ENCODE measurements at places on chromosomes 4 and X.

- DNase-seq: no peak
Observed at GRCh38 chrX:19334945-19335626, 8.6 kb upstream of the PDHA1 start.

DNA sequence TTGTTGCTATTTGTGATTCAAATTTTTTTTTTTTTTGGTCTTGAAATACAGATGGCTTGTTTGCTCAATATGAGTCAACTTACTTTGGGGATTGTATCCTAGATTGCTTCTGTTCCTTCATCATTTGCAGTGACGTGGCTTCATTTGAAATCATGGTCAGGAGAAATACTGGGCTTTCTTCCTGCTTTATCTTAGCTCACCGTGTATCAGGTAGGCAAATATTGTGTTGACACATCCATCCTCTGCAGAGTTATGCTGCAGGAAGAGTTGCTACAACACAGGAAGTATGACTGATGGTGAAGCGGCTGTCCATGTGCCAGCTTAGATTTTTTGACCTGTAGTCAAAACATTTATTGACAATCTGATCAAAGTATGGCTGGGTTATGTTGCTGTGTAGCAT, 232.2 kb downstream of the C4orf33 start:
- no peak for DNase-seq

GRCh38 chrX:107710617-107711391, 64.8 kb downstream of the TSC22D3 start:
- DNase-seq: peak; percentile 82

DNA sequence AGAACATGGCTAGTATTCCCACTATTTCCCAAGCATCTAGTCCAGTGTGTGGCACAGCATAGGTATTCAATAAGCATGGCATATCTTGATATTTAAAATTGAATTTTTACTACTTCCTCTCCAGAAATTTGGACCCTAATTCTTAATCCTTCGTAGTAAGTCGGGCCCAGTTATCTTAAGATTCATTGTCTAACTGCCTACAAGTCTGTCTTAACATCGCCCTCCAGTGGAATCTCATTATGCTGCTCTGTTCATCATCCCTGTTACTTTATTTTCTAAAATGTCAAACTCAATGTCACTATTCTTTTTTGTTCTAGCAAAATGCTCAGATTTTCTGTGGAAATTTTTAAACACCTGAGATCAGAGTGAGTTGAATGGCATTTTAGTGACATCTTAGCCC, 606.2 kb downstream of the KLHL13 start:
- no peak for DNase-seq

DNA sequence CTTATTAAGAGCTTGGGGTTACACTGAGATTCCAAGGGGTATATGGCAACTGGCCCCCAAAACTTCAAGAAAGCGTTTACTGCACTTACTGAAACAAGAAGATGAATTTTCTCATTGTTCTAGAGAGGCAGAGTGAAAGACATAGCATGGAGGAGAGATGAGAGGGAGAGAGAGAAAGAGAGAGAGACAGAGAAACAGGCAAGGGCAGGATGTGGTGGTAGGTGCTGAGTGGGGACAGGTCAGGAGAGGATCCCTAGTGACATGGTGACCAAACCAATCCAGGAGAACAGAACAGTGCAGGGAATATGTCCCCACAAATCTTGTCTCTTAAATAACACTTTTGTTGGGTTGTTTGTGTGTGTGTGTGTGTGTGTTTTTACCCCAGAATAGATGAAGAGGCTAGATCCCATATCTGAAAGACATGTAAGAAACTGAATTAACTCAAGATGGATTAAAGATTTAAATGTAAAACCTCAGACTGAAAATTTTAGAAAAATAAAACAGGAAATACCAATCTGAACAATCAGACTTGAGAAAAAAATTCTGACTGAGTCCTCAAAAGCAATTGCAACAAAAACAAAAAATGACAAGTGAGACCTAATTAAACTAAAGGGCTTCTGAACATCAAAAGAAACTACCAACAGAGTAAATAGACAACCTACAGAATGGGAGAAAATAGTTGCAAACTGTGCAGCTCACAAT, 202.2 kb downstream of the QDPR start:
- DNase-seq: no peak

DNA sequence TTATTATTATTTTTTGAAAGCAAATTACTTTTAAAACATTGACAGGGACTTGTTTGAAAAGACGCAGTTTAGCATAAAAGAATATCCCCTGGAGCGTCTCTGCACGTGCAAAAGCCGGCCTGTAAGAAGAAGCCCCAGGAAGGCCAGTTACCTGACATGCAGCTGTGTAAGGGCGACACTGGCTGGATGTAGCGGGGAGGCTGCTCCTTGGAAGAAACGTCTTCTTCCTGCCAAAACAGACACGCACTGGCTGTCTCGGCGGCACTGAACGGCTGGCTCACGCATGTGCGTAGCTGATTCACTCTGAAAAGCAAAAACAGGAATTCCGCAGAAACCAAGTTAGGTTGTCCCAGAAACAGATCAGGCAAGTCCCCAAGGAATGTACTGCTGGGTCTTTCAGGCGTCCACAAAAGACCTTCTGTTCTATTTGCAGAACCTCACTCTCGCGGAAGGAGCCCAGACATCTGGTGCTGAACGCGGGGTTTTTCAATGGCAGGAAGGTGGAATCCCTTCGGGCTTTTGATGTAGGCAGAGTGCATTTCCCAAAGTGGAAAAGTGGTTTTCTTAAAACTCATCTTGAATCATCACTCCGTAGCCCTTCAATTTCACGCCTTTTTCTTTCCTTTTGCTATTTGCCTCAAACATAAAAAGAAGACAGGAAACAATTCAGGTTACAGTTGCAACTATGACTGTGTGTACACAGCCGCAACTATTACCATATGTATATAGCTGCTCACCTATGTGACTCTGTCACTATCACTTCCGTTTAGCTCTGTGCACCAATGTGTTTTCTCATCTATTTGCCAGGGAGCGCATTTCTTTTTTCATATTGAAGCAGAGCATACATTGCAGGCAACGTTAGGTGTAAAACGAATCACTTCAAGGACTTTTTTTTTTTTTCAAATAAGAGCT, 38.1 kb upstream of the ARSH start:
- DNase-seq: no peak

- no peak for DNase-seq
Observed at GRCh38 chrX:150198776-150199175, 164.3 kb upstream of the MAMLD1 start.

DNA sequence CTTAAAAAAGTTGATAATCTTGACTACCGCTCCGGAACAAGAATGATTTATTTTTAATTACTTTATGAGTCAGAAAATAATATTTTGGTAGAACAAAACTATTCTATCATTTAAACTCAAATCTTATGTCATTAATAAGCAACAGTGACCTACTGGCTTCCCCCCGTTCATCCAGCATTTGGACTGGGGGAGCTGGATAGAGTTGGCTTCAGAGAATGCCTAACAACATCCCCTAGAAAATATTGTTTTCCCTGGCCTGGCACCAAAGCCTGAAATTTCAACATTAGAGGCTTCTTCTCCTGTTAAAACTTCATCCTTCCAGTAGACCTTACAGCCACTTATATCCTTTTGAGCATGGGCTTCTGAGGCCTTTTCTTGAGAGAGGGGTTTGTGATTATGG, 55.7 kb upstream of the PDLIM3 start:
- DNase-seq: no peak

- DNase-seq: peak; percentile 39
Observed at GRCh38 chrX:132023896-132024386, 839 bp downstream of the STK26 start.

DNA sequence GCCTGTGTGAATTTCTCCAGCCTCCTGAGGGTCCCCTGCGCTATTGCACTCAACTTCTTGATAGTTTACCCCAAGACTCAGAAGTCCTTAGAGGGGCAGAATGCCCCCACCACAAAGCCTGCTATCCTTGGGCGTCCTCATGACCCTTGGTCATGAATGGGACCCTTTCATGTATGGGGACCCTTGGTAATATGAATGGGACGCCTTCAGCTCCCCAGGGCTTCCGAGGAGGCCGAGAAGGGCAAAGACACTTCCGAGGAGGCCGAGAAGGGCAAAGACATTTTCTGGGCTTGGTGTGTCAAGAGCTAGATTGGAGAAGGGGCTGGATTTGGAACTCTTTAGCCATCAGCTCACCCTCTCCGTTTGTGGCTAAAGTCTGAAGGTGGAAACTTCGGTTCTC, 8.6 kb downstream of the SHOX start:
- DNase-seq: no peak

GRCh38 chr4:102116121-102116520, 229.2 kb downstream of the SLC39A8 start:
- no peak for DNase-seq

DNA sequence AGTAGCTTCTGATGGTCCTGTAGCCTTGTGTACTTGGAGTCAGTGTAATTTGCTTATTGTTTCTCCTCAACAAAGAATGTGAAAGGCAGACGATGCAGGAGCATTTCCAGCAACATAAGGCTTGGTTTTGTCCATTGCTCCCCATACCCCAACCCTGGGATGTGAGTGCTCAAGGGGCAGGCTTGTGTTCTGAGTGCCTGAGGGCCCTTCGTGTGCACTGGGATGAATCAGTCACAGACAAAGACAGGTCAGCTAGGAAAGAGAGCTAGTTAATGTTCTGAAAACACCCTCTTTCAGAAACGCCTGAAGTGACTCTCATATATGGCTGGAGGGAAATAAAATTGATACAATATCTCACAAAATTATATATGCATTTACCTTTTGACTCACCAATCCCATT, 59.1 kb downstream of the PRPS1 start:
- no peak for DNase-seq

- DNase-seq: no peak
Observed at GRCh38 chrX:91435395-91435794, 756 bp downstream of the PABPC5 start.

DNA sequence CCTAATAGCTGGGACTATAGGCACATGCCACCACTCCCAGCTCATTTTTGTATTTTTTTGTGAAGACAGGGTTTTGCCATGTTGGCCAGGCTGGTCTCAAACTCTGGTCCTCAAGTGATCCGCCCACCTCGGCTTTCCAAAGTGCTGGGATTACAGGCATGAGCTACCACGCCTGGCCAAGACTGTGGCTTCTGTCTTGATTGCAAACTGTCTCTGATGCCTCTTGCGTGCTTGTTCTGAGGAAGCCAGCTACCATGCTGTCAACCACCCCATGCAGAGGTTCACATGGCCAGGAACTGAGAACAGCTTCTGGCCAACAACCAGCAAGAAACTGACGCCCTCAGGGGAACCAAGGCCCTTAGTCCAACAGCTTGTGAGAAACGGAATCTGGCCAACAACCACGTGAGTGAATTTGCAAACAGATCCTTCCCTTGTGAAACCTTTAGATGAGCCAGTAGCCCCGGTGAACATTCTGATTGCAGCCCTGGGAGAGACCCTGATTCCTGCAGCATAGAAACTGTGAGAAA, 71.2 kb downstream of the SUPT20HL2 start:
- DNase-seq: no peak

DNA sequence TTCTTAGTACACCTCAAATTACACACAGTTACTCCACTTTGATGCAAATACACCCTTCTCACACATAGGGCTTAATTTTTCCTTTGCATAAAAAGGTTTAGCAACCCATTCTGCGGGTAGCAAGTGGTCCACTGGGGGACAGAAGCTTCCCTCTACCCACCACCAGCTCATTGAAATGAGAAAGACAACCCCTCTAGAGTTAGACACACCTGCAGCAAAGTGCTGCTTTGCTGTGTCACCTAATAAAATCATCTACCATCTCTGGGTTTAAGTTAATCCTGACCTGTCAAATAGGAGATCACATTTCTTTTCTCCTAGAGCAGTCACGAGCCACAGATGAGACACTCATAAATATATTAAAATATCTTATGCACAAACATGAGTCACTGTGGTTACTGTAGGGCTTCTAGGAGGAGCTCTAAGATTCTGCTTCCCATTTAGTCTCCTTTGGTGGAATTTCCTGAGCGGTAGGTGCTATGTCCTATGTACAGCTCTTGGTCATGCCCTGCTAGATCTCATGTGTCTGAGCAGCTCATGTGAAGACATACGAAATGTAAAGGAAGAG, 11.9 kb downstream of the BMX start:
- DNase-seq: no peak

DNA sequence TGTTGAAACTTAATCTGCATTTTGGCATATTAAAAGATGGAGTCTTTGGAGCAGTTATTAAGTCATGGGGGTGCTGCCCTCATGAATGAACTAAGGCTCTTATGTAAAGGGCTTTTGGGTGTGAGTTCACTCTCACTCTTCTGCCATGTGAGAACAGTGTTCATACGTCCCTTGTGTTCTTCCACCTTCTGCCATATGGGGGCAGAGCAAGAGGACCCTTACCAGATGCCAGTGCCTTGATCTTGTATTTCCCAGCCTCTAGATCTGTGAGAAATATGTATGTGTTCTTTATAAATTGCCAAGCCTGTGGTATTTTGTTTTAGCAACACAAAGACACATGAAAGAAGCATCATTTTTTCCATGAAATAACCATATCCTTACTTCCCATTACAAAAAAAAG, 213.9 kb downstream of the SPOCK3 start:
- DNase-seq: no peak

GRCh38 chr4:150382028-150382427, 199.9 kb upstream of the MAB21L2 start:
- no peak for DNase-seq

- DNase-seq: no peak
Observed at GRCh38 chrX:55120761-55121358, 32.0 kb downstream of the PAGE2 start.

DNA sequence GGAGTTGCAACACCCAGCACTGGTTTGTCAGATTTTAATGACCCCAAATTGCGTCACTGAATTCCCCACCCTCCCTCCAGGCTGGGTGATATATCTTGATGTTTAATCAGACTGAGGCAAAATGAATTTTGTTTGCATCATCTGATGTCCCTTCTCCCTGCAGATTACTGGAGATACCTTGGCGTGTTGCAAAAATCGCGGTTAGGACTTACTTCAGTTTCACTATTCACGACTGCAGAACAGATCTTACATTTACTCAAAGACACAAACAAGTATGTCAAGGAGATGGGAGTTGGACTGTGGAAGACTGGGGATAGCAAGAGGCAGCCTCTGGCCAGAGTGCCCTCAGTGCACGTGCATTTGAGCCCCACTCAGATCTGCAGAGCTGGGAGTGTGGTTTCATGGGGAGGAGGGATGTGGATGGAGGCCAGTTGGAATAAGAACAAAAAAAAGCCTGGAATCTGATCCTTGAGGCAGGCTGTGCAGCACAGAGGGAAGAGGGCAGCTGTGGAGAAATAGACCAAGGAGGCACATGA, 92.2 kb upstream of the MTM1 start:
- DNase-seq: no peak

DNA sequence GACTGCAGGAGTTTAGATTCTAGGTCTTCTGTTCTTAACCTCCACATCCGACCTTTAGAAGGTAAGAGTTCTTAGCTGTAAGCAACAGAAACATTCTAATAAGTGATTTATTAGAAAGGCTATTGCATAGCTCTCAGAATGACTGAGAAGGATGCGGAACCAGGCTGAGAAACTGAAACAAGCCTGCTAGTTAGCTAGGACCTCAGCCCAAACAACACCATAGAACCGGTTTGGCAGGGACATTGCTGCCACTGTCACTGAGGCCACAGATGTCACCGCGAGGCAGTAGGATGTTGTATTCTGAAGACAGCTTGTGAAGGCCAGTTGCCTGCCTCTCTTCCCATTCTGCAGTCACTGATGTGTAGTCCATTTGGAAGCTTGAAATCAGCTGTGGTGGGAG, 160.0 kb upstream of the ARX start:
- no peak for DNase-seq

Measured in CD4-positive, alpha-beta T cell treated with Interleukin-6 at 100 ng/mL for 8 hours (primary cell).